NCI-H1436 (cell line): ENCODE measurements at places on chromosomes 6 and 20.

- peak; percentile 21 for DNase-seq
Observed at GRCh38 chr6:114747995-114748625, 405.3 kb upstream of the HS3ST5 start.

GRCh38 chr20:43996240-43996930 is 81.7 kb downstream of the TOX2 start:
- DNase-seq = no peak

GRCh38 chr20:8152183-8152582 is 20.1 kb downstream of the PLCB1 start:
- DNase-seq = no peak

GRCh38 chr6:86973088-86973487 is 35.8 kb downstream of the HTR1E start:
- DNase-seq = no peak

- DNase-seq = no peak
Observed at GRCh38 chr6:11903645-11904044, 108.5 kb upstream of the HIVEP1 start.
